ENCODE measurements at places on chromosomes 7 and 10. TPM values are rescaled to one million over a fixed set of nuclear protein-coding genes. Genes with fewer than 3 reads are reported as not detected.

The LDB3 gene
- total RNA-seq: under 0.01 TPM

The ADIRF gene
- 25.3 TPM for total RNA-seq

The LRMDA gene
- total RNA-seq: 3.1 TPM

The SEMA3E gene
- 0.13 TPM for total RNA-seq

The VIPR2 gene
- not detected for total RNA-seq

The TWNK gene
- 14.7 TPM for total RNA-seq

The NPC1L1 gene
- under 0.01 TPM for total RNA-seq

The CDHR1 gene
- total RNA-seq: 0.90 TPM

The HMX3 gene
- 0.13 TPM for total RNA-seq

The EEPD1 gene
- total RNA-seq: 2.3 TPM

The ASNS gene
- 161 TPM for total RNA-seq

The NPSR1 gene
- not detected for total RNA-seq

The ASB10 gene
- total RNA-seq: not detected

The KIF20B gene
- total RNA-seq: 2.1 TPM

The GSTK1 gene
- total RNA-seq: 60.6 TPM

The NACAD gene
- 0.13 TPM for total RNA-seq

DNA sequence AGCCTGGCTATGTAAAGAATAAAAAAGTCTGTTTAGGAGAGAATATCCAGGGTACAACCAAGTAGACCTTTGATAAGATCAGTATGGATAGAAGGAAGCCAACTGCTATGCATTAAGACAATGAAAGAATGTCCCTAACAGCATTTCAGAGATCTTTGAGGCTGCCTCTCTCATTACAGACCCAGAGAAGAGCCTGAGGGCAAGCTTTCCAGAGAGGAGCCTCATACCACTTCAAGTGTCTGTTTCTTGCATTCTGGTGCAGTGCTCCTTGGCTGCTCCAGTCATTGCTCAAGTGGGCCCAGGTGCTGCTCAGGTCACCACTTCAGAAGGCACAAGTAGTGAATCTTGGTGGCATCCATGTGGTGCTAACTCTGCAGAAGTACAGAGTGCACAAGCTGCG, 514.0 kb downstream of the PLXDC2 start:
- DNase-seq: no peak

GRCh38 chr7:89265631-89266030, 470.1 kb upstream of the TEX47 start:
- DNase-seq: no peak

DNA sequence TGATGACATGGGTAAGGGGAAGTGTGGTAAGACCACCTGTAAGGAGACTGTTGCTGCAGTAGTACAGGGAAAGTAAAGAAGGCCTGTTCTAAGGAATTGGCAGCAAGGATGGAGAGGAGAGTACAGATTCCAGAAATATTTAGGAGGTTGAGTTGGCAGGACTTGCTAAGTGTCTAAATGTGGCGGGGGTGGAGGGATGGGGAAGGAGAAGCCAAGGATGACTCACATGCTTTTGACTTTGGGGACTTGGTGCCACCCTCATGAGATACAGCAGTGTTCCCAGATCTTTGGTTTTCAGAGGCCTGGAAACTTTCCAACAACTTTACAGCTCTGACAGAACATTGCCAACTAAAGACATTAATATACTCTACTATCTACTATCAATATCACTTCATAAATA, 45.4 kb downstream of the CDK6 start:
- peak; percentile 22 for DNase-seq

DNA sequence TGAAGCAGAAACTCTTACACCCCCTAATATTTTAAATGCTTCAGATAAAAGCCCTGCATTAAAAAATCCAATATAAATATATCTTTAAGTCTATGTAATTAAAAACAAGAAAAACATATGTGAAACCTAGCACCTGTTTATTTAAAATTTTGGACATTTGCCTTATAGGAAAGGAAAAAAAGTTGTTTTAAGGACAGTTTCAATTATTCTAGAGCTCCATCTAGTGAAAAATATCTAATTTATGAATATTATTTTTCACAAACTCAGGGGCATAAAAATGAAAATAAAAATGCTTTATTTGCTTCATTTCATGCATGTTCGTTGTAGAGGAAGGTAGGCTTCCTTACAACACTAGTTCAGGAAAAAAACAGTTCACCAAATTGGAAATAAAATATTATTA, 26.1 kb downstream of the ENKUR start:
- DNase-seq: peak; percentile 10

DNA sequence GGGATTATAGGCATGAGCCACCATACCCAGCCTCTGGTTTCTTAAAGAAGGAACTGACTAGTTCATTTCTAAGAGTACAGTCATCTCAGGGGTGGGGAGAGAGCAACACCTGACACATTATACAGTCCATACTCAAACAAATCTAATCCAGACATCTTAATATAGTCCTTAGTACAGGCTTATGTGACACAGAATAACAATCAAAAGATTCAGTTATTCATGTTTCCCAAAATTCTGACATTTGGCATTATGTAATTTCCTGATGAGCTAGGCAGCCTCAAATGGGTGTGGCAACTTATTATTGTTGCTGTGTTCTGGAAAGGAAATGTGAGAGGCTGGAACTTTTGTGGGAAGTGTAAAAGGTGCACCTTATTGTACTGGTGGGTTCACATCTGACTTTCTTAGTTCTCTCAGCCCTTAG, 116.3 kb downstream of the WDFY4 start:
- DNase-seq: peak; percentile 81

GRCh38 chr10:78211561-78212051, 177.9 kb downstream of the RPS24 start:
- peak; percentile 25 for DNase-seq

GRCh38 chr7:24069751-24070150, 214.2 kb upstream of the NPY start:
- no peak for DNase-seq

DNA sequence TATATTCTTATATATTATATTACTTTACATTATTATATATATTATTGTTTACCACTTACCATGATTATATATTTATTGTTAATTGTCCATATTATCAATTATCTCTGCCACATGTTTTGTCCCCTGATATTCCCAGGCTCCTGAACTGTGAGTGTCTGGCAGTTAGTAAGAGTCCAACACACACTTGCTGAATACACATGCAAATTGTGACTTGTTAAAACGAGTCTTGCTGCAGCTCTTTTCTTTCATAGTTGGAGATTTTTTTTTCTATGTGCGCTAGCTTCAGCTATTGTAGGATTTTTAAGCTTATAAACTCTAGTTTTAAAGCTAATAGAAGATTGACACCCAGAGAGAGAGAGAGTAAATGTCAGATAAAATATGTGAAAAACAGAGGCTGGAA, 207.8 kb upstream of the FAM3C start:
- DNase-seq: no peak

DNA sequence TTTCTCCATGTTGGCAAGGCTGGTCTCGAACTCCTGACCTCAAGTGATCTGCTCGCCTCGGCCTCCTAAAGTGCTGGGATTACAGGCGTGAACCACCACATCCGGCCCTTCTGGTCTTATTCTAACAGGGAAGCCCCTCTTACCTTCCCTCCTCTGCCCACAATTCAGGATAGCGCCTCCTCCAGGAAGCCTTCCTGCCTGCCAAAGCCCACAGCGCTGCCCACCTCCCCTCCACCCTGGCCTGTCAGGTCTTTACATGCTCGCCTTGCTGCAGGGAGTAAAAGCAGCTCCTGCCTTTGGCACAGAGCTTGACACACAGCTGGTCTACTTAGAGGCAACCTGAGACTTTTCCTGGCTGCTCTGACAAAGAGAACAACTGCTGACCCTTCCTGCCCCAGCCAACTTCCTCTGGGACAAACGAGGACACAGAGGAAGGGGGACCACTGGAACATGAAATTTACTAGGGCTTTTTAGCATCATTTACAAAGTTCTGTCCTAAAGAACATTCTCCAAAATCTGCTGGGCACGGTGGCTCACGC, 13.2 kb downstream of the MLXIPL start:
- DNase-seq: no peak

- DNase-seq: no peak
Measured at GRCh38 chr10:35705051-35705450, 63.0 kb upstream of the FZD8 start.

- no peak for DNase-seq
Measured at GRCh38 chr10:71561003-71561574, 158.5 kb downstream of the C10orf105 start.

DNA sequence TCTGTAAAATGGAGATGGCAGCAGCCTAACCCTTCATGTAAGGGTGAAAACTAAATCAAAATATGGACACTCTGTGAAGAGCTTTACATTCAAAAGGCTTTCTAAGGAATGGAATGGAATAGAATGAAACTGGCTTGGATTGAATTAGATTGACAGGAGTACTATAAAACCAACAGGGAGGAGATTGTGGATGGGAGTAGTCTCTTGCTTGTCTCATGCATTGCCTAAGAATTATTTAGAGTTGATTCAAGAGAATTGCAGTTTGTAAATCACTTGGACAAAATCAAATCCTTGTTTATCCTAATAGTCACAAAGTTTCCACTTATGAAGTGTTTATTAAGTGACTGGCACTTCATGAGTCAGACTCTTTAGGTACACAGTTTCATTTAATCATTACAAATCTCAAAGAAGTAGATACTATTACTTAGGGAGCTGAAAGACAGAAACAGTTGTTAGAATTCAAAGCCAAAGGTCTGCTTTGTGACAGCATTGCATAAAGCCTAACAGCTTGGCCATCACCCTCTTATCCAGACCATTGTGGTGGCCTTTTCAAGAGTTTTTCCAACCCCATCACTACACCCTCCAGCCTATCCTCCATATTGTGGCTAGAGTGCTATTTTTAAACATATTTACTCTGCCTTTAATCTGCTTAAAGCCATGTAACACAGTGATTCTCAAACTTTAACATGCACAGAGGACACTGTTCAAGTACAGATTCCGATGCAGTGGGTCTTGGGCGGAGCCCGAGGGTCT, 91.9 kb upstream of the GHITM start:
- peak; percentile 14 for DNase-seq

- DNase-seq: no peak
Measured at GRCh38 chr10:45224219-45224841, 91.1 kb downstream of the OR13A1 start.

GRCh38 chr7:71912476-71912875, 499.7 kb downstream of the CALN1 start:
- no peak for DNase-seq

GRCh38 chr10:108203905-108204527, 1039.5 kb upstream of the SORCS1 start:
- DNase-seq: no peak

DNA sequence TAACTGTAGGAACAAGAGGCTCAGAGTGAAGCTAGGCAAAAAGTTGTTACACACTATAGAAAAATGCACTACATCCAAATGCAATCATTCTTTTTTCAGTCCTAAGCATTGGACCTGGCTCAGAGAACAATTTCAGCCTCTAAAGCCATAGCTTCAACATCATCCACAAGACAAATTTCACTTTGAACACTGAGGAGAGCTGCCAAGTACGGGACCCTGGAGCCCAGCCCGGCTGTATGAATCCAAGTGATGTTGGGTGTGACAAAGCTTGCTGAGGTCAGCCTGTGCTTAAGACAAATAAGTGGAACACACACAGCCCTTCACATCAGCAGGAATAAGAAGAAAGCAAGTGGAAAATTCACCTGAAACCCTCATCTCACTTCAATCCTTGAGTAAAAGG, 233.1 kb upstream of the PFKP start:
- no peak for DNase-seq

DNA sequence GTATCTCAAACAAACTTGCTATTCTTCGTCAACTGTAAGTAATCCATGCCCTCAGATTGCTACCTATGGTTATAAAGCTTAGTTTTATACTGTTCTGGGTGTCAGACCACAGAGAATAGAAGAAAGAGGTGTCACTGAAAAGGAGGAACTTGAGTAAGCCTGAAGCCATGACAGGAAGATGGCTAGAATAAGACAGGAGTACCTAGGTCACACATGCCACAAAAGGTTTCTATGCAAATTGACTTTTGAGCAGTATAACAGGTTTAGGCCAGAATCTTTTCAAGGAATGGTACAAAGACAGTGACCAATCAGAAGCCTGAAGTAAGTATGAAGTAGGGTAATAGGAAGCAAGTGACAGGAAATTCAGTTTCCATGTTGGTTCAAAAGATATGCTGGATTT, 23.5 kb downstream of the FBXW4 start:
- DNase-seq: no peak

GRCh38 chr10:42795701-42796100, 13.1 kb downstream of the BMS1 start:
- no peak for DNase-seq

GRCh38 chr10:52877451-52877850, 104.9 kb upstream of the MBL2 start:
- peak; percentile 18 for DNase-seq

- peak; percentile 7 for DNase-seq
Measured at GRCh38 chr7:130793855-130794618, 60.0 kb upstream of the KLF14 start.

DNA sequence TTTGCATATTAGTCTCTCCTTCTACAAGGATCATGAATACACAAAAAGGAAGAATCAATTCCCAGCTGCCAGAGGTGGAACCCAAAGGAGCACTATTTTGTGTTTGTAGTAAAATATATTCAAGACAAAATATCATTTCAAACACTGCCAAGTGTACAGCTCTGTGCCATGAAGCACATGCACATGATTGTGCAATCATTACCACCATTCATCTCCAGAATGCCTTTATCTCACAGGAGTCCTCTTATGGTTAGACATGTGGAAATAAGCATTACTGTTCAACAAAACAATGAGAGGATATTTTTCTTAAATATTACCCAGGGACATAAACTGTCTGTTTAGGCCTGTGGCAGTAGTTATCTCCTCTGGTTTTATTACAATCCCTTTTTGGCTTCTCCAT, 151.4 kb upstream of the PPP1R3A start:
- DNase-seq: peak; percentile 35

DNA sequence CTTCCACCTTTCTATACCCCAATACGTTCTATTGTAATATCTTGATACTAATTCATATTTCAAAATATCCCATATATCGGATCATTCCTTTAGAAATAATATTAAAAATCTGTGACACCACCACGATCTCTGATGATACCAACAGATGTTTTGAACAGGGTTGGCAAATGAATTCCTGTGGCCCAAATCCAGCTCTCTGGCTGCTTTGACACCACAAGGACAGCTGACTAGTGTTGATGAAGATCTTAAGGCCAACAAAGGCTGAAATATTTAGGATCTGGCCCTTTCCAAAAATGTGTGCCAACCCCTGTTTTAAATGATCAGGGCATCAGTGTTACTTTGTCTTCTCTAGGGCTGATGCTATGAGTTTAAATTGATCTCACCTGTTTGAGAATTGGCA, 380.7 kb upstream of the PFKP start:
- no peak for DNase-seq

GRCh38 chr10:126919426-126919825, 14.2 kb downstream of the DOCK1 start:
- DNase-seq: no peak

- no peak for DNase-seq
Measured at GRCh38 chr10:76396134-76396533, 964.7 kb downstream of the LRMDA start.

- peak; percentile 23 for DNase-seq
Measured at GRCh38 chr7:38411404-38411803, 138.0 kb upstream of the TARP start.

GRCh38 chr7:28607855-28608193, 195.5 kb downstream of the CREB5 start:
- DNase-seq: no peak

Data from bronchial epithelial cell (primary cell).